ENCODE measurements at places on chromosomes 6 and 20.

- no peak for DNase-seq
Observed at GRCh38 chr6:19382676-19383075, 454.5 kb upstream of the ID4 start.

GRCh38 chr6:89642956-89643355 is 4.4 kb upstream of the LYRM2 start:
- DNase-seq: no peak

GRCh38 chr6:34248198-34248726 is 544 bp downstream of the SMIM29 start:
- DNase-seq: no peak

GRCh38 chr6:114430534-114431124 is 87.8 kb upstream of the HS3ST5 start:
- no peak for DNase-seq
